ENCODE measurements at places on chromosomes 2 and 18.

DNA sequence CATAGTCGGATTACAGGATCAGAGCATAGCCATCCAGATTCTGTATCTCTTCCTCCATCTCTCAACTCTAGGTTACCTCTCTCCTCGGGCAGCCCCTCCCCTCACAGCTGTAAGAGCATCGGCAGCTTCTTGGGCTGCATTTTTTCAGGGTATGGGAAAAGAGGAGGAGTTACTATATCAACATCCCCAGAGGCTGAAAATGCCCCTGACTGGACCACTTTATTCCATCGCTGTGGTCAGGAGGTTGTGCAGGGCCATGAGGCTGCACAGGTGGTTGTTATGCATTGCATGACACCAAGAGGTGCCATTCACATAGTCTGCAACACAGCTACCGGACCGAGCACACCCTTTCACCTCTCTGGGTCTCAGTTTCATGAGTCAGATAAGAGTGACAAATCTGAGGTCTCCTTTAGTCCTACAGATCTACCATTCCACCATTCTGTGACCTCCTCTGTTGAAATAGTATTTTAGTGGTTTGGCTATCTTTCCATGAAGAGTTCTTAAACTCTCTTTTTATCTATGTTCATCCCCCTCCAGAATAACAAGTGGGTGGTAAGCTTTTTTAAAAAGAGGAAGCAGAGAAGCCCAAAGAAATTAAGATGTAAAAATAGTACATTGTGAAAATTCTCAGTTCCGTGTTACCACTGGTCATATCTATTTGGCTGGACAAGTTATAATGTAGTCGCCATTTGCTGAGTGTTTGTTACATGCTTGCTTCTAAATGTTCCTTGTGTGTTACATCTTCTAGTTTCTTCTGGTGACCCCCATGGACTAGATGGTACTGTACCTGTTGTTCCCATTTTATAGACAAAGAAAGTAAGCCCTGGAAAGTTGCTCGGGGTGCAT is 56.6 kb upstream of the SLC1A4 start:
- DNase-seq, result no peak

DNA sequence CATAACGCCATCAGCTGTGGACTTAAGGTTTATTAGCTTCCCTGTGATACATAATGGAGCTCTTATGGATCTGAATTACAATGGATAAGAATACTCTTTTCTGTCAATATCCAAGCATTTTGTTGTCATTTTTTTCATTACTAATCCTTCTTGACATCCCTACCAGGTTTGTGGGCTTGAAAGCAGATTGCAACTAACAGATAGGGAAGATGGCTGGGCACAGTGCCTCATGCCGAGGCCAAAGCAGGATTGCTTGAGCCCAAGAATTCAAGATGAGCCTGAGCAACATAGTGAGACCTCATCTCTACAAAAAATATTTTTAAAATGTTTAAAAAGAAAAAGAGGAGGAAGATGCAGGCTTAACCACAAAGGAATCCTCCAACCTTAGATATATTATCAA is 42.4 kb downstream of the ASXL2 start:
- DNase-seq, result no peak

DNA sequence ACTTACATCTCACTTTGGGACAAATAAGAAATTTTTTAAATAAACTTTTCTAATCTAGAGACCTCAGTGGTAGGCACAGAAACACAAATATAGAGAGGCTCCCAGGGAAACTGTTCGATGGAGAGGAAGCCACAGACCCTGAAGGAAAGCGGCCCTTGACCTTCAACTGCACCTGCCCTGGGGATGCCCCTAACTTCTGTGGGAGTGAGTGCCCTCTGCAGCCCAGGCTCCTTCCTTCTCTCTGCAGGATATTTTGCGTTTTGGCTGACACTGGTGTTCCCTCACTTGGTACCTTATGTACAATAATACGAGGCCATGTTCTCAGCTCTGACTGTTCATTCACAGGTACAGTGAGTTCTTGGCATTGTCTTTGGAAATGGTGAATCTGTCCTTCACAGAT is 64.8 kb upstream of the MAL start:
- no peak for DNase-seq

DNA sequence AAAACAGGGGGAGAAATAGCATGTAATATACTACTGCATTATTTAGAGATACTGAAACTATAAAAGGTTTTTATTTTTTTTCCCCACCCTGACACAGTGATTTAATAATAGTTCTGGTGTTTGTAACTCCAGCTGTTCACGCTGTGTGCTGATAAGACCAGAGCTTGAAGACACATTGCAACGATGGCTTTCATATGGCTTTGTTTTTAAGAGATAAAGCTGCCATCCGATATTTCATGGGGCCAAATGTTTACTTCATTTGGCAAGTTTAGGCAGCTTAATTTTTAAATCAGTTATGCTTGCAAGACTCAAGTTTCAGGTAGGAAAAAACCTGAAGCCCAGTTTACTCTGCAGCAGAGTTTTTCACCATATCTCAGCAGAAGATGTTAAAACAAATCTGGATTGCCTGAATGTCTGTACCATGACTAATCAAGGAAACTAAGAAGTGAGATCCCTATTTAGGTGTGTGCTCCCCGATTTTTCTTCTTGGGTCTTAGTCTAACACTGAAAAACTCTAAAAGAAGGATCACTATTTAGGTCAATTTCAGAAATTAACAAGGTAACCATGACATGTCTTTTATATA is 508.6 kb downstream of the PARD3B start:
- no peak for DNase-seq

Measured in CD4-positive, alpha-beta T cell treated with Interleukin-15 for 4 hours (primary cell).